SK-N-SH (cell line): ENCODE measurements at places on chromosomes 12 and 14. TPM values are rescaled to one million over a fixed set of nuclear protein-coding genes. Genes with fewer than 3 reads are reported as not detected.

NRIP2 gene
- polyA plus RNA-seq: not detected in 2 replicates

OR6C2 gene
- not detected in 2 replicates for polyA plus RNA-seq

TAS2R8 gene
- not detected in 2 replicates for polyA plus RNA-seq

ITGB7 gene
- 0.25 and 0.31 TPM in 2 replicates for polyA plus RNA-seq

CISTR gene
- not detected in 2 replicates for polyA plus RNA-seq

NYNRIN gene
- polyA plus RNA-seq: 4.7 and 4.8 TPM in 2 replicates

COX8C gene
- polyA plus RNA-seq: not detected in 2 replicates

DNA sequence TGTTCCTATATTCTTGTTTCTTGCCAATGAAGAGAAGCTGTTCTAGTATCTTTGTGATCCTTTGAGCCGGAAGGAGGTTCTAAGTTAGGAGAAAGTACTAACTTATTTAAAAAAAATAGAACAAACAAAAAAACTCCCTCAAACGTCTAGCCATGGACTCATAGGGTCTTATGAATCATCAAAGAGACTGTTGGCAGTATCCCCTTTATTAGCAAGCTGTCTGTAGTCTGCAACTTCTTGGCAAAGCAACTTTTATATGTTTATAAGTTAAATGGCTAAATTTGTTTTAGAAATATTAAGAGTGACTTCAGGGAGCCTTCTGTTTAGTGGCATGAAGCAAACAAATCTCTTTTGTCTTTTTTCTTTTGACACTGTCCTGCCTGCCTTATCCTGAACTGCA, 291.9 kb downstream of the FUT8 start:
- no peak for DNase-seq

- peak; percentile 95 for DNase-seq
These were observed 12.0 kb downstream of the CFAP73 start for GRCh38 chr12:113161415-113162016.

- DNase-seq: no peak
These were observed 19.2 kb upstream of the MGAT4C start for GRCh38 chr12:86275356-86275755.

DNA sequence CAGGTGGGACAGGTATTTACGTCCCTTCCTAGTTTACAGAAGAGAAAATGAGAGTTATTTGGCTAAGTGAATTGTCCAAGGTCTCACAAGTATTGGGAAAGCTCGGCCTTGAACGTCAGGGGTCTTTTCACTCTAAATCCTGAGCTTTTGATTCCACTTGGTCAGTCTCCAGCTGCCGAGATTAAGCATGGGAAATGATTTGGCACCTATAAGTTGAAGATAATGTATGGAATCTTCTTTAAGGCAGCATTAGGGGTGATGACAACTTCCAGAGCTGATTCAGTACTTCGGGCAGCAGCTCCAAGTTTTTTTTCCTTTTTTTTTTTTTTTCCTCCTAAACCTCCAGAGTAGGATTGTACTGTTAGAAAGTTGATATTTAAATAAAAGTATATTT, 722 bp downstream of the FAM234B start:
- no peak for DNase-seq

DNA sequence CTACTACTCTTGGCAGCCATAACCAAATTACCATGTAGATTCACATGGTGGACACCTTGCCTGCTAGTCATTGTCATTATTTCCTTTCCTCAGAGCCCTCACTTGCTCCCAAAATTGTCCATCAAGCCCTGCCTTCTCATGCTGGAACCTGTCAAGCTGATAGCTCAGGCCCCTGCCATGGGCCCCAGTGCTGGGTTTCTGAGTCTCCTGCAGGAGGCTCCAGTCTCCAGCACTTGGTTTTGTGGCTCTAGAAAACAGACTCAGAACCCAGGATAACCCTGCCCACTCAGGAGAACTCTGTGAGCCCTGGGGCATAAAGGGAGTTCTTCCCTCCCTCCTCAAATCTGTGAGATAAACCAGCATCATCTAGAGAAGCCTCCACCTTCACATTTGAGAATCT, 10.8 kb downstream of the KRT71 start:
- no peak for DNase-seq

- DNase-seq: no peak
These were observed 402.2 kb upstream of the USP15 start for GRCh38 chr12:61857968-61858367.

DNA sequence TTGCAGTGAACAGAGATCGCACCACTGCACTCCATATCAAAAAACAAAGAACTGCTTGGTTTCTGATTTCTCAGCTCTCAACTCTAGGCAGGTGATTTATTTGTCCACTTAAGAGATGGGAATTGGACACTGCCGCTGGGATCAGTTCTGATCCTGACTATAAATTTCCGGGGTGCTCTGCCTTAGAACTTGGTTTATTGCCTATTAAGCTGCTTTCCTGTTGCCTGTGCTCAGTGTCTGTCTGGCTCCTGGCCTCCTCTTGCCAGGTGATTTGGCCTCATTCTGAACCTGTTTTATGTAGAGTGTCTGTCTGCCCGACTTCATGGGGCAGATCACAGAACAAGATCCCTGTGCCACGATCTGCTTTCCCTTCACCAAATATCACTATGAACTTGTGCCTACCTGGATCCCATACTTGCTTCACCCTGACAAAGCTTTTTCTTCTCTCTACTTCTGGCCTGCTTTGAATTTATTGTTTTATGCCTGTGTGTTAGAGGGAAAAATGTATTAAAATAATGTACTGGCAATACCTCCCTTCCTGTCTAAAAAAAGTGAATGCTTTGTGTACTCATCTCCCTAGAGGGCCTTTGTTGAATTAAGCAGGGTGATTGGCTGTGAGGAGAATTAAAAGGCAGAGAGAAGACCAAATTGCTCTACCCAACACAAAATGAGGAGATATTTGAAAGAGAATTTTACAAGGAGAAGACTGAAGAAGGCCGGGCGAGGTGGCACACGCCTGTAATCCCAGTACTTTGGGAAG, 27.6 kb downstream of the CDKN1B start:
- DNase-seq: no peak

- no peak for DNase-seq
These were observed 17.1 kb downstream of the PDZRN4 start for GRCh38 chr12:41205070-41205709.

DNA sequence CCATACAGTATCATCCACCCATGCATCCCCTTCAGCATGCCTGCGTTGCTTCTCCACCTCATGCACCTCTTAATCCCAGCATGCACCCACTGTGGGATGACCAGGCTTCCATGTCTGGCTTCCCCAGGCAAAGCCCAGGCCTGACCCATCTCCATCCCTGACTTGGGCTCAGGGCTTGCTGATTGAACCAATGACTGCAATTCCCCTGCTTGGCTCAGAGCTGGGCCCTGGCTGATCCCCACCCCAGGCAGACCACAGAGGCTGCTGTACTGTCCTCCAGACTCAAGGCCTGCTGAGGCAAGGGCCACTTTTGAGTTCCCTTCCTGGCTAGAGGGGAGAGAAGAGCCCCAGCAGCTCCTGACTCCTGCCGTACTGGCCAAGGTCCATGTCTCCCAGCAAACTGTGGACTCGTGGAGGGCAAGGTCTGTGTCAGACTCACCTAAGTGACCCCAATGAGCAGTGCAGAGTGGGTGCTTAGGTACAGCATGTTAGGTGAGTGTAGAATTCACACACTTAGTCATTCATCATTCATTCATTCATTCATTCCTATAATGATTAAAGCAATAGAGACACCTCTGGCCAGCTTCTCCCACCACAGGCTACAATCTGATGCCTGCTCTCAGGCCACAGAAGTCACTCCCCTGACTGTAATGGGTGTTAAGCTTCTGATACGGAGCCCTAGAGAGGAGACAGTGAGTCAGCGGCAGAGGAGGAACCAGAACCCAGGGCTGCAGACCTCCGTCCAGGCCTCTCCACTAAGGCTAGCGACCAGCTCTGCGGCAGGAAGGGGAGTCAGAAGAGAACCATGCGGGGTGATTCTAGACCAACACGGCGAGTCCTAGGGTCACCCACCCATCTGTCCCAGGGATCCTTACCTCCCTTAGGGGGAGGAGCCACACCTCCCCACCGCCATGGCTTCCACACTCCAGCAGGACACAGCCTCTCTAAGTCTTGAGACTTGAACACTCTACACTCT, 2.9 kb downstream of the BEGAIN start:
- DNase-seq: no peak
